ENCODE measurements at places on chromosomes 3 and 15. TPM values are rescaled to one million over a fixed set of nuclear protein-coding genes. Genes with fewer than 3 reads are reported as not detected.

DNA sequence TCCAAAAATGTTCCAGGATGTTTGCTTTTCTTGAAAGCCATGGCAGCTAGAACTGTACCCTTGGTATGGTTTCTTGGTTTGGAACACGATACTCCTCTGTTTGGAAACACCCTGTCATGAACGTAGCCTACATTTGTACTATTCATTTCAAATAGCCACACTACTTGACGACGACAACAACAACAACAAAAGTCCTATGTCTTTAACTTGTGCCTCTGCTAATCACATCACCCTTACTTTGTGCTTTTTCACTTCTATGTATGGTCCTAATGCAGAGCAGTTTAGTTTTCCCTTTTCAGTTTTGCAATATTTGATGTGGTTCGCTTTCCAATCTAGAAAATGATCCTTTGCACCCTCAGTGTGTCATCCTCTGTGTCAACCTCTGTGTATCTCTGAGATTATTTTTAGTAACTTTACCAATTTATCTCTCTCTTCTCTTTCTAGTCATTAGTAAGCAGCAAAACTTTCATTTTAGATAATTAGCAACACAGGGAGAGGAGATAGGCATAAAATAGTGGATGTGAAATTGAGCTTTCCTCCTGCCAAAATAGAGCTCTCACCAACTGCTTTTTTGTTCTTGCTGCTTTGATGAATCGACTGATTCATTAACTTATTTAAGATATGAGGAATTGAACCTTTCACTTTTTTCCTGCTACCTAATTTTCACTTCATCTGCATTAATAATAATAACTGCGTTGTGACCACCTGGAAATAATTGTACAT lies 44.1 kb upstream of the TP63 start:
- H3K27ac ChIP-seq, result no peak overlapping the region
- H3K4me3 ChIP-seq, result no peak overlapping the region
- peaks cover 16% of the 10 kb centered on the region for H3K4me1 ChIP-seq
- DNase-seq, result no peak
- H3K27me3 ChIP-seq, result peaks cover 2% of the 10 kb centered on the region

ADAMTS17 gene
- total RNA-seq, result 3.4 TPM

GRCh38 chr15:81751256-81751655 lies 294.6 kb downstream of the MEX3B start:
- no peak for DNase-seq
- H3K4me3 ChIP-seq, result no peak overlapping the region

- H3K27ac ChIP-seq, result no peak overlapping the region
- H3K4me1 ChIP-seq, result peaks cover 10% of the 10 kb centered on the region
- no peak for DNase-seq
- no peaks in the 10 kb centered on the region for H3K27me3 ChIP-seq
- H3K4me3 ChIP-seq, result no peak overlapping the region
Observed at GRCh38 chr3:56796202-56796601, 5.5 kb downstream of the ARHGEF3 start.

- H3K36me3 ChIP-seq, result peaks cover 9% of the 10 kb centered on the region
- no peak for DNase-seq
- peak overlapping the region; percentile 81 for H3K4me3 ChIP-seq
- no peaks in the 10 kb centered on the region for H3K27me3 ChIP-seq
- H3K4me1 ChIP-seq, result peaks cover 35% of the 10 kb centered on the region
Observed at GRCh38 chr3:9810433-9810770, 340 bp downstream of the TTLL3 start.

SRGAP3 gene
- total RNA-seq, result 0.99 TPM

- H3K4me1 ChIP-seq, result peaks cover 2% of the 10 kb centered on the region
- DNase-seq, result no peak
- no peaks in the 10 kb centered on the region for H3K27me3 ChIP-seq
- peak overlapping the region; percentile 45 for H3K27ac ChIP-seq
Observed at GRCh38 chr3:128698211-128699047, 27.6 kb upstream of the RAB7A start.

- H3K27ac ChIP-seq, result no peak overlapping the region
- no peak for DNase-seq
- H3K4me3 ChIP-seq, result no peak overlapping the region
- H3K4me1 ChIP-seq, result no peaks in the 10 kb centered on the region
Observed at GRCh38 chr15:68984586-68984985, 29.9 kb upstream of the NOX5 start.

All from chondrocyte (in vitro differentiated cells).